CD4-positive, alpha-beta T cell treated with Interleukin-17A for 1 hour (primary cell): ENCODE measurements at places on chromosomes 4 and X.

GRCh38 chr4:130568746-130569145, 1472.8 kb downstream of the C4orf33 start:
- DNase-seq = no peak

DNA sequence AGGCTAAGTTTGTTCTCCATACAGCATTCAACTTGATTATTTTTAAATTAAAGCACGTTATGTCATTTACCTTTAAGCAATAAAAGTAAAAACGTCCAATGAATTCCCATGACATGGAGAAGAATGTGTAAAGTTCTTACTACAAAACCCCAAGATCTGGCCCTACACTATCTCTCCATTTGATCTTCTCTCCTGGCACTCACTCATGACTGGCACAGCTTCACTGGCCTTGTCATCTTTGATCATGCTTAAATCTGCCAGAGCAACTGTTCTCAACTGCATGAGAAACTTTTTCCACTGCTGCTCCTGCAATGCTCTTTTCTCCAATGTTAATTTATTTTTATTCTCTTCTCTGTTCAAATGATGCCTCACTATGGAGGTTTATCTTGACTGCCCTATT, 1109.0 kb upstream of the IGFBP7 start:
- no peak for DNase-seq

- no peak for DNase-seq
Measured at GRCh38 chrX:11081511-11081910, 29.6 kb upstream of the HCCS start.

- DNase-seq = no peak
Measured at GRCh38 chrX:37796805-37797204, 16.9 kb downstream of the CYBB start.

DNA sequence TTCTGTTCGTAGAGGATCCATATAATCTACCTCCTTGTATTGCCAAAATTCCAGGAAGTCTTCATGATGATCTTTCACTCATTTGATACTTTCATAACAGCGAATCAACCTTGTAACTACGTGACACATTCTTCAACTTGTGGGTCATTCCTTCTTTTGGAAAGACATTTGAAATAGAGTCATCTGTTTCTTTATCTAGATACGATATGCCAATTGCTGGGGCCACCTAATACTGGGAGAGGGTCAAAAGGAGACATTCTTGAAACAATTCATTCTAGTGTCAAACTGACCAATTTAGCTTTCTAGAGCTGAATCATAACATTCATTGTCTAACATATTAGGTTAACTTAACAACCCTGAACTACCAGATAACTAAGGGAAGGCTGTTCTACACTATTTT, 62.9 kb upstream of the SMAD1 start:
- no peak for DNase-seq

DNA sequence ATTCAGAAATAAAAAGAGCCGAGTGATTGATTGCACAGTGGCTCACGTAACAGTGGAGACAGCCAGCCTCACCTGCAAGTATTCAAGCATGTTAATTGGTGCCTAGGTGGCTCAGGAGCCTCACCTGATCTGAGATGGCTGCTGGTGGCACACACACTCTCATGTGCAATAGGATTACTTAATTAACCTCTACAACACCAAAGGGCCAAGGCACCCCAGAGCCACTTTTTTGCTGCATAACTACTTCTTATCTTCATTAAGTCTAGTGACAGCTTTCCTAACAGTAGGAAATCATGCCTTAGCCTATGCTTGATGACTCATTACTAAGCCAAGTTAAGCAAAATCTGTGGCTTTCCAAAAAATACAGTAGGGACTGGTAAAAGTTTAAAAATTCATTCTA, 117.3 kb upstream of the NOCT start:
- no peak for DNase-seq

DNA sequence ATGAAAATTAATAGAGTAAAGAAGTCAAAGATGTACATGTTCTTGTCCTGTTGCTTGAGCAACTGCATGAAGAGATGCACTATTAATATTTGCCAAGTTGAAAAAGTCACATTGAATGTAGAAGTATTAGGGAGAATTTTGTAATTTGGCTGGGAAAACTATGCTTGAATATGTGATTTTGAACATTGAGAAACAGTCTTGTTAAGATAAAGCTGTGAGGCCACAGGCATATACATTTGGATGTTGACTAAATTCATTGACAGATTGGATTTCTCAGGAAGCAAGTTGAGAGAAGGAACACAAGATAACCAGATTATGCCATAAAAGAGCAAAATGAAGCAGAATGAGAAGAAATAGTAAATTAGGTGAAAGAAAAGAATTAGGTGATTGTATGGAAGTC, 1777.5 kb upstream of the PCDH7 start:
- no peak for DNase-seq

DNA sequence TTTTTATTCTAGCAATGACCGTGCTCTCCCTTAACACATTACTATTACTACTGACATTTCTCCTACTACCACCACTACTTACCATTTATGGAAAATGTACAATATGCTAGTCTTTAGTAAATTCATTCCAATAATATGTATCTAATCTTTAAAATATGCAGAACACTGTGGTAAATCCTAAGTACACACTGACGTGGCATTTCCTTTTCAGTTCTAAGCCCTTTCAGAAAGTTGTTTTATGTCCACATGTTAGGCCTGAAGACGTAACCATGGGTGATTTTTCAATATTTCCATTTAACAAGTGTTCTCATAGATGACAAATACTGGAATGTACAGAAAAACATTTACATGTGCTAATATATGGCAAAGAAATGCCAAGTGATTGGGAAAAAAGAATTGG, 268.6 kb upstream of the SLIT2 start:
- DNase-seq = no peak

DNA sequence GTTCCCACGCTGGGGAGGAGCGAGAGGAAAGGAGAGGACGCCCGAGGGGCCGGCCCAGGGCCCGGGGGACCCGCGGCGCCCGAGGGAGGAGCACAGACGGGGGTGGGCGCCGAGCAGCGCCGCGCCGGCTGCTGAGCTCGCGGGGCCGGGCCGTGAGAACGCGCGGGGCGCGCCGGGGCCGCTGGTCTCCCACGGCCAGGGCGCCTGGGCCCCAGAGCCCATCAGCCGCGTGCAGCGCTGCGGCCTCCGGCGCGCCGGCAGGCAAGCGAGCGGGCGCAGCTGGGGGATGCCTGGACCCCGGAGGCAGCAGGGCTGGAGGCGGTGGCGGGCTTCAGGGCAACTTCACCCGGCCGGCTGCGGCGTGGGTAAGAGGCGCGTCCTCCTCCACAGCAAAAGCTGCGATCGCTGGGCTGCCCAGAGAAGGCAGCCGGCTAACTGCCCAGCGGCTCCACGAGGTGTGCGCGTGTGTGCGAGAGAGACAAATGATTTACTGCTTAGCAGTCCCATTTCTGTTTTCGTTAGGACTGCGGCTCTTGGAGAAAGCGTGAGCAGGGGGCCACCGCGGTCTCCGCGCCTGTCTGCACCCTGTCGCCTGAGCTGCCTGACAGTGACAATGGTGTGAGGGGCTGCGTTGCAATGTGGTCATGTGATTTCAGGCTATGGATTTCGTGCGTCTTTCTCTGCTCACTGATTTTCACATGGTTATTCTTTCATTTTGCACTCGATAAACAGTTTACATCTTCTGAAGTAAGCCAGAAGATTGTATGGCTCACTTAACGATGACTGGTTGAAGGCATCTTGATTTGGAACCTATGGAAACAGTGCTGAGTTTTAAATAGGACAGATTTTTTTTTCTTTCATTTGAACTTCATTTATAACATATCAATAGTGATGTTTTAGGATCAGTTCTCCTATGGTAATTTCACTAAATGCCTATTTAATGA, 1.2 kb downstream of the GUCY1A1 start:
- no peak for DNase-seq

DNA sequence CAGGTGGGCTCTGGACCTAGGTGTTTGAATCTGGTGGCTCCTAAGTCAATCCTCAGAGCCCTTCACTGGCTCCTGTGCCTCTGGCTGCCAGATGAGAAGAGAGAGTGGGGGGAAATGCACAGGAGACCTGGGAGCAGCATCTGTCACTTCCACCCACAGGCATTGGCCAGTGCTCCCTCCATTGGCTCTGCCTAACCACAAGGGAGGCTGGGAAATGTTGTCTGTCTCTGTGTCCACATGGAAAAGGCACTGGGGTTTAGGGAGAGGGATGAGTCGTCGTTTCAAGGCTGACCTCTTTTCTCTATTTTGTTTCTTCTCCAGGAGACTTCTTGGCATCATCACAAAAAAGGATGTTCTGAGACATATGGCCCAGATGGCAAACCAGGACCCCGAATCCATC, 76.4 kb downstream of the CLCN4 start:
- DNase-seq = no peak

DNA sequence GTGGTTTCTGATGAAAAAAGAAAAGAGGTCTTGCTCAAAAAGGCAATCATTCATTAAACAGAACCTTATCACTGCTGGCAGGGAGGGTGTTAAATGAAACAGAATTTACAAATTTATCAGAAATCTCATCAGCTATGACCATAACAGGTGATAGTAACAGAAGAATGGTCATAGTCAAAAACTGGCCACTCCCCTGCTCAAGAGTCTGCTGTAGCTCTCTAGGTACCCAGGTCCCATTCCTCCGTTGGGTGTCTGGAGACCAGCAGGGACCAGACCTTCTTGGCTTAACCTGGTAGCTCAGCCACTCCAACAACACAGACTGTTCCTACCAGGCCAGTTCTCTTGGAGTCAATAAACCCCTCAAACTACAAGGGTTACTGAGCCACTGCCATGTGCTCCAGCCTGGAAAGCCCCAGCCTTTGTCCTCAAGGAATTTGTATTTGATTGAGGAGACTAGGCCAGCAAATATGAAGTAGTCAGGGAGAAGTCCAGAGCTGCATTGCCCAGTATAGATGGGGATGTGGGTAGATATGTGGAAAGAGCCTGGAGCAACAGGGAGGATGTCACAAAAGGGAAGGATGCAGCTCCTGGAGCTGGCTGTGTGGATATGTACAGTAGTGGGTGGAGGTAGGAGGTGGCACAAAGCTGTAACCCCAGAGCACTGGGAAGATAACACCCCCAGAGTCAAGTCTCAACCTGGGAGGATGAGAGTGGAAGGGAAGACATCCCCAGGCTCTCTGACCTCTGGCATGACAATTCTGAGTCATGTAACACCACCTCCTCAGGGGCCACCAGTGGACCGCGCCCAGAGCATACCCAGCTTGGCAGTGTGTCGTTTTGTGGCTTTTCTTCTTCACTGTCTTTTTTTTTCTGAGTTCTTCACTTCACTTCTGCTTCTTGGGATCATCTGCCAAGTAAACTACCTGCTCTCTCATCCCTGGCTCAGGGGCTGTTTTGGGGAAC, 21.9 kb downstream of the RASL11B start:
- no peak for DNase-seq

GRCh38 chrX:97672138-97672537, 788.4 kb downstream of the RPA4 start:
- DNase-seq = no peak

- DNase-seq = no peak
Measured at GRCh38 chr4:182418054-182418734, 175.0 kb downstream of the TENM3 start.

GRCh38 chrX:131226591-131226990, 62.5 kb downstream of the IGSF1 start:
- no peak for DNase-seq

GRCh38 chr4:165016971-165017370, 14.8 kb upstream of the TRIM60 start:
- no peak for DNase-seq

DNA sequence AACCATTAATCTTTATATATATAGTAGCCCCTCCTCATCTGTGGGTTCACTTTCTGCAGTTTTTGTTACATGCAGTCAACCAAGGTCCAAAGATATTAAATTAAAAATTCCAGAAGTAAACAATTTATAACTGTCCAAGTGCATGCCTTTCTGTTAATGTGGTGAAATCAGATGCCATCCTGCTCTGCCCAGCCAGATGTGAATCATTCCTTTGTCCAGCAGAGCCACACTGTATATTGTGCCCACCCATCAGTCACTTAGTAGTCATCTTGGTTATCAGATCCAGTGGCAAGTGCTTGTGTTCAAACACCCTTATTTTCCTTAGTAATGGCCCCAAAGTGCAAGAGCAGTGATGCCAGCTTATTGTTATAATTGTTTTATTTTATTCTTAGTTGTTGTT, 17.2 kb upstream of the PRDM5 start:
- no peak for DNase-seq

- DNase-seq = peak; percentile 55
Measured at GRCh38 chrX:103941201-103941975, 21.0 kb upstream of the TMSB15B start.

GRCh38 chr4:7256984-7257810, 64.9 kb downstream of the SORCS2 start:
- DNase-seq = no peak

DNA sequence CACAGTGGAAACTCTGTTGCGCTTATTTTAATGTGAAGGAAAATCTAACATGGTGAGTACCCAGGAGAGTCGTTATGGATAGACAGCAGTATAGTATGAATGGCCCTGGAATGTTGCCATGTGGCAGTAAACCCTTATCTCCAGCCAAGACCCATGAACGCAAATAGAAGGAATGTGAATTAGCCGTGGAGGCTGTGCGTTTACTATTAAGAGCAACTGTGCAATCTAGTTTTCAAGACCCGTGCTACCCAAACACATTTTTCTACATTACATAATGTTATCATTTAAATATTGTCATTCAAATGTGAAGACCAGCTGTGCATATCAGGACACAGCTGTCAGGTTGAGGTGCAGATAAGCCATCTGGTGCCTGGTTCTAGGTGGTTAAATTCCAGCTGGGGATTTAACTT, 13.3 kb upstream of the AGA start:
- no peak for DNase-seq

DNA sequence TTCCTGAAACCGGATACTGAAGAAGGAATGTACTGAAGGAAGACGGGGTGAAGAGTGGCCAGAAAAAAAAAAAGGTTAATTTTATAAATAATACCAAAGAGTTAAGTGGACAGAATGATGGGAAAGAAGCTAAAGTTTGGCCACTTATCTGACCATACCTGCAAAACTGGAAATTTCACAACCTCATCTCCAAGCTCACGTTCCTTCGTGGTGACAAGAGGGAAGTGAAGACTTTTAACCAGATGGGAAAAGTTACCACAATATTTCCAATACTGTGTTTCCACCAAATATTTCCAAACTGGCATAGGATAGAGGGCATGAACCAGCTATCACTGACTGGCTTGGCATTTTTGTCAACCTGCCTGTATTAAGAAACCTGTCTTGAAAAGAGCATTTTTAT, 56.4 kb downstream of the MAML3 start:
- DNase-seq = no peak

DNA sequence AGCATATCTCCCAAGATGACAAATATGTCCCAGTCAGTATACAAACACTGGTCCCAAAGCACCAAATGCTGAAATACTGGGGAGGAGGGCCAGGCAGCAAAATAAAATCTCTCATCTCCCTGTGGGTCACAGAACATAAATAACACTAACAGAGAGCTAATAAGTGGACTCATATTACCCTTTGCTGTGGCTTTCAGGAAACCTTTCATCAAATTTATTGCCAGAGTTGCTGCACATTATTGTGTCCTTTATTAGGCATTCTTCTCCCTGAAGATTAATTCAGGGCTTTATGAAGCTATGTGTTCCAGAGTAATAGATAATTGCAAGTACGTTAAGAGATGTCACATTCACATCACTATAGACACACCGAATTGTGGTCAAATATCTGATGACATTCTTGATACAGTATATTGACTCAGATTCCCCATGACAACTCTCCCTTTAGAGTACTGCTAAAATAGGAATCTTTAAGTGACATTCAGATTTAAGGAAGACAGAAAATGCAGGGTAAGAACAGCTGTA, 124.1 kb upstream of the PRR32 start:
- DNase-seq = no peak
